ENCODE measurements at places on chromosomes 7 and 10.

DNA sequence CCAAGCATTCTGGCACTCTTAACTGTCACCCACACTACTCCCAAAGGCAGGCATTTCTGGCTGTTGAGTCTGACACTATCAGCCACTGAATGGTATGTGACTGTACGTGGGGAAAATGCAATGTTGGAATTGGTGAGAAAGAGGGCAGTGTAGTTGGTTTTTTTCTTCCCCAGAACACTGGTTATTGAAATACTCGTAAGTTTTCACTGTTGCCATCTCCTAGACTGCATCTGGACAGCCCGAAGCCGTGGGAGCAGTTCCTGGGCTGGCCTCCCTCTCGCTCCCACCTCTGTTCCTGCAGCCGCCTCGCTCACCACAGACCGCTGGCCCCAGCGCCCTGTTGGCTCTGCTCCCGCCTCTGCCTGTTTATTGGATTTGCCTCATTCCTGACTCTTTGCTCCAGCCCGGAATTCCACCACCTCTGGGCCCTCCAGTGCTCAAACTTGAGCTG, 5.7 kb downstream of the PLCE1 start:
- no peak for DNase-seq

DNA sequence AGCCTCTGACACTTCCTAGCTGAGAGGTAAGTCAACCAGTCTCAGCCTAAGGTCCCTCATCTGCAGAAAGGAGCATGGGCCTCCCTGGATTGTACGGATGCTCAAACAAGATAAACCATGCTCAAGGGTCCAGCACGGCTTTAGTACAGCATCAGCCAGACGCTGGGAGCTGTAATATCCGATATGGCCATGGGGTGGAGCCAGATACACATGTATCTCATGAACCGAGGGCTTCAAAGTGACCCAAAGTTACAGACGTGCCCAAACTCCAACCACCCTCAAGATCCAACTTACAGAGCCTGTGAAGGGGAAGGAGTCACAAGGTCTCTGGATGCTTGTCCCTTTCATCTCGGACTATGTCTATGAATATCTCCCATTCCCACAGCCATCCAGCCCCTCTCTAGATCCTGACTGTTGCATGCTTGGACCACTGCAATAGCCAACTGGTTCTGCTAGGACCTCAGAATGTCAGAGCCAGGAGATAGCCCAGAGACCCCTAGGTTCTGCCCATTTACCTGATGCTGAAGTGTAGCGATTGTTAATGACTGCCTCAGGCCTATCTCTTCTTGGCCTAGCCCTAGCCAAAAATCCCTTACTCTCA, 142.4 kb downstream of the SH3PXD2A start:
- DNase-seq, result peak; percentile 87

DNA sequence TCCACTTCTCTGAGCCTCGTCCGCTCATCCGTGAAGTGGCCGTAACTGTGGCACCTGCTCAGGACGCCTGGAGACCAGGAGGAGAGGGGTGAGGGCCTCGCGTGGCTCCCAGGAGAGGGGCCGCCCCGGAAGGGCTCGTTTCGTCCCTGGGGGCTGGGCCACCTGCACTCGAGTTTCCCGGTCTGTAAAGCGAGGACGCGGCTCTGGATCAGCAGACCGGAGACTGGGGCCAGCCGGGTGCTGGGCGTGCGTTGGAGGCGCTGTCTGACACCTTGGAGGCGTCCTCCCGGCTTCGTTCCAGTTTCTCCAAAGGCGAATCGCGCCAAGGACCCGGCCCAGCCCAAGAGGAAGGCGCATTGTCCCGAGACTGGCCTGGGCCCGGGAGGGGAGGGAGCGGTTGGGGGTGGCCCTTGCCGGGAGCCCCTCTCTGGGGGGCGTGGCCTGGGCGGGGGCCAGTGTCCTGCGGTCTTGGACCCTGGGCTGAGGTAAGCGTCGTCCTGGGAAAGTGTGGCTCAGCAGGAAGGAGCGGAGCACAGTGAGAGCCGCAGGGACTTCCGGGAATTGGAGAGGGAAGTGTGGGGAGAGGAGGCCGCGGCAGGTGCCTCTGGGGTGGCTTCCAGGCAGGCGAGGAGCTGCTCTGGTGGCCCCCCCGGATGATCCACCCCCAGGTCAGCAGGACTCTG, 89.6 kb downstream of the FOXL3 start:
- peak; percentile 80 for DNase-seq

DNA sequence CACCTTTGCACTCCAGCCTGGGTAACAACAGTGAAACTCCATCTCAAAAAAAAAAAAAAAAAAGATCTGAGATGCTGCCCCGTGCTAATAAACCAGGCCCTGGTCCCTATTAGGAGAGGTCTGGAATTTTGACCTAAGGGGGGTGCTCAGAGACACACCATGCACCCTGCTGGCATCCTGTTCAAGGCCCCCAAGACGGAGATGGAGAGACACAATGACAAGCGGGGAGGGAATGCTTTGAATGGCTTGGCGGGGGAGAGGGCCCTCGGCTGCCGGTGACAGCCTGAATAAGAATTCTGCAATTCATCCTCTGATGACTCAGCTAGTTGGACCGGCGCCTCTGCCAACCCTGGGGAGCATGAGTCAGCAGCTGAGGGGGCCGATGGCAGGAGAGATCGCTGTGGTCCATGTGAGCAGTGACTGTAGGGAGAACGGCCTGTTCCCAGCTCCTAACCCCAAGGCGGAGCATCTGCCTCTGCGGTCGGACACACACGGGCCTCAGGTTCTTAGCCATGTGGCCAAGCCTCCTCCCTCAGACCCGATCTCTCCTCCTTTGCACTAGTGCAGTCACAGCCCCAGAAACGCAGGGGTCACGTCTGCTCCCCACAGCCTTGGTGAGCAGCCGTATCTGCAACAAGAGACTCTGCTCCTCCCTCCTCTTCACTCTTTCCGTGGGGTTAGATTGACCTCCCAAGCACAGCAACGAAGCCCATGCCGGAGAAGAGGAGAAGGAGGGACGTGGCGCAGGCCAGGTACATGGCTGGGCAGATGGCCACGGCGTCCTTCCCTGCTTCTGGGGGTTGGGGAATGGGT, 14.9 kb downstream of the TRIM56 start:
- peak; percentile 68 for DNase-seq

GRCh38 chr10:77578583-77579227, 58.9 kb downstream of the KCNMA1 start:
- DNase-seq, result no peak

- no peak for DNase-seq
Measured at GRCh38 chr7:38195804-38196595, 18.0 kb downstream of the STARD3NL start.

DNA sequence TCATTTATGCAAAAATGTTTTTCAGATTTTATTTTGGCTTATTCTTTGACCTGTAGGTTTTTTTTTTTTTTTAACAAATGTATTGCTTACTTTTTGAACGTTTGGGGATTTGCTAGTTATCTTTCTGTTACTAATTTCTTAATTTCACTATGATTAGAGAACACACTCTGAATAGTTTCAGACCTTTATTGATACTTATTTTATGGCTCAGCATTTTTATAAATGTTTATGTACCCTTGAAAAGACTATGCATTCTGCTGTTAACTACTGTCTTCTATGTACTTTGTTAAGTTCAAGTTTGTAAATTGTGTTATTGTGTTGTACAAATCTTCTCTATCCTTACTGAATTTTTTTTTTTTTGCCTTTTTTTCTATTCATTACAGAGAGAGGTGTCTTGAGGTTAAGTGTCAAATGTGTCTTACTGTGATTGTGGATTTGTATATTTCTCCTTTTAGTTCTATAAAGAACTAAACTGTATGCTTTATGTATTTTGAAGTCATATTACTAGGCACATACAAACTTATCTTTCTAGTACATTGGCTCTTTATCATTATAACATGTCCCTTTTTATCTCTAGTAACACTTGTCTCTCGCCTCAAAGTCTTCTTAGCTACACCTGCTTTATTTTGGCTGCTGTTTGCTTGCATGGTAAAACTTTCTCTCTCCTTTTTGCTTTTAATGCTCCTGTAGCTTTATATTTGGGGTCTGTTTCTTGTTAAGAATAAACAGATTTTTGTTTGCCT, 8.1 kb downstream of the MKLN1 start:
- DNase-seq, result no peak

DNA sequence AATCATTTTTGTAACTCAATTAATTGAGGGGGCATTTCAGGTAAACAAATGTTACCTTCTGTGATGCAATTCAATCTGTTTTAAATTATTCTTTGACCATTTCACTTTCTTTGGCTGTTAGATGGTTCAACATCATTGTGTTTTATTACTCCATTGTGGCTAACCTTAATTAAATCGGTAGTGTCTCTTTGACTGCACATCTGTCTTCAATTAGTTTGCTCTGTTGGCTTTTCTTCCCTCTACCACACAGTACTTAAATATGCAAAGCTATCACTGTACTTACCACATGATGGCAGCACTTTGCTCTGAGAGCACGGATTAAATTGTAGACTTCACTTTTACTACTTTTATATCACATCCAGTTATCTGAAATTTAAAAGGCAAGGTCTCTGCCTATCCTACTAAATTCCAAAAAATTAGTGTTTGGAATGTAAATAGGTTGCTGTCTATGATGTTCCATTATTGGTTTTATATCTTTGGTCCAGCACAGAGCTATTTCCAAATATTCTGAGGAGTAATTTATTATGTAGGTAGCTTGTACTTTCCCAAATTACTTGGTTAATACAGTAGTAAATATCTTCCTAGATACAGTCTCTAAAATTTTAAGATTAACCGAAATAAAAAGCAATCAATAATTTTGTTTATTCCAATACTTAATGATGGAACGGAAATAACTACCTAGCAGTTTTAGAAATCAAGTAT, 352.0 kb downstream of the PCLO start:
- peak; percentile 70 for DNase-seq

Data from kidney (tissue), 22 donors.